SK-N-SH (cell line): ENCODE measurements at places on chromosomes 3 and 15. TPM values are rescaled to one million over a fixed set of nuclear protein-coding genes. Genes with fewer than 3 reads are reported as not detected.

The SH3GL3 gene
- not detected in 2 replicates for polyA plus RNA-seq

The TRIM69 gene
- polyA plus RNA-seq = 9.7 and 11.1 TPM in 2 replicates

The SMCO1 gene
- polyA plus RNA-seq = not detected in 2 replicates

The RBP2 gene
- polyA plus RNA-seq = not detected in 2 replicates

The SLCO3A1 gene
- 12.1 and 19.7 TPM in 2 replicates for polyA plus RNA-seq

The PTX3 gene
- 208 and 248 TPM in 2 replicates for polyA plus RNA-seq

The LAMB2 gene
- 318 and 332 TPM in 2 replicates for polyA plus RNA-seq

The GOLGA8G gene
- polyA plus RNA-seq = not detected in 2 replicates
